Epithelial cell of proximal tubule (primary cell): ENCODE measurements at places on chromosomes 12 and 14. TPM values are rescaled to one million over a fixed set of nuclear protein-coding genes. Genes with fewer than 3 reads are reported as not detected.

DNA sequence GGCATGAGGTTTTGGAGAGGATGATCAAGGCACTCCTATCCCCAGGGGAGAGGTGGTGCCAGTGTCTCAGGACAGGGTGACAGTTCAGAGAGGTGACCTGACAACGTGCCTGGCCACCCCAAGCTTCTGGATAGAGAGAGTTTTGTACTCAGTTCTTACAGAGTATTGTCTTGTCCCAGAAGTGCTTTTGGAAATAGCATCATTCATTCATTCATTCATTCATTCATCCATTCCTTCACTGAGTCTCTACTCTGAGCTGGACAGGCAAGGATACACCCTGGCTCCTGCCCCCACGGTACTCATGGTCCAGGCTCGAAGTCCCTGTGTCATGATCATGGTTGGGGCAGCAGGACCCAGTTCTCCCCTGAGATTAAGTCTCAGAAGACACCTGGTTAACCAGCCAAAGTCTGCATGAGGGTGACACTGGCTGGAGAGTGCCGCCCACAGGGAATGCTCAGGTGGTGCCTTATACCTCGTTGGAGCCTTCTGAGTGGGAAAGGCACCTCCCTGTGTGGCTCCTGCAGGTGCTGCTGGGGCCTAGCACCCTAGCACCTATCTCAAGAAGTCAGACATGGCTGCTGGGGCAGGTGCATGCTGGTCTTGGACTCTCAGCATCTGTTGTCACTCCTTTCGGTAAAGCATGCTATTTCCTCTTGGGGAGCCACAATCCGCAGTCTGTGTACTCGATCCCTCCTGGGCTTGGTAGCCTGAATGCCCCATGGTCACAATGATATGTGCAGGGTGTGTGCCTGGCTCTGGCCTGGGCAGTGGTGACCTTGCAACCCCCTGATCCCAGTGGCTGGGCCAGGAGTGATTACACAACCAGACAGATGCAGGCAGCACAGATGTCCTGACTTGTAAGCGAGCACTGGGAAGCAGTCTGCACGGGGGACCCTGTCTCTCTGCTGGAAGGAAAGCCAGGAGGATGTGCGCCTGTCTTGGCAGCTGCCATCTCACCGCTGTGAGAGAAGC, 57.8 kb downstream of the C14orf132 start:
- DNase-seq: no peak

- no peak for DNase-seq
Measured at GRCh38 chr12:42957136-42957535, 367.6 kb upstream of the PRICKLE1 start.

DNA sequence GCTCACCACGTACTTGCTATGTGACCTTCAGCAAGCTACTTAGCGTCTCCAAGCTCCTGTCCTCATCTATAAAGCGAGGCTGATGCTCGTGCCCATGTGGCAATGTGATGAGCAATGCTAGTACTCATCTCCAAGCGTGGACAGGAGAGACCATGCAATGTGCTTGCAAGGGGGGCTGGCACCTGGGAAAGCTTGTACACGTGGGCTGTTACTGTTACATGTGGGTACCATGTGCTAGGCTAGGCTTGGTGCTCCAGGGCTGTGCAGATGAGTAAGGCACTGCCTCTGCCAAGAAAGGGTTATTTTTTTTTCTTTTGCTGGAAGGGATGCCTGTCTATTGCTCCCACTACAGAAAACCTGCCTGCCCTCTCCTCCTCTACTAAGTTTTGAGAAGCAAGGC, 46.6 kb downstream of the TSPAN11 start:
- DNase-seq: no peak

DNA sequence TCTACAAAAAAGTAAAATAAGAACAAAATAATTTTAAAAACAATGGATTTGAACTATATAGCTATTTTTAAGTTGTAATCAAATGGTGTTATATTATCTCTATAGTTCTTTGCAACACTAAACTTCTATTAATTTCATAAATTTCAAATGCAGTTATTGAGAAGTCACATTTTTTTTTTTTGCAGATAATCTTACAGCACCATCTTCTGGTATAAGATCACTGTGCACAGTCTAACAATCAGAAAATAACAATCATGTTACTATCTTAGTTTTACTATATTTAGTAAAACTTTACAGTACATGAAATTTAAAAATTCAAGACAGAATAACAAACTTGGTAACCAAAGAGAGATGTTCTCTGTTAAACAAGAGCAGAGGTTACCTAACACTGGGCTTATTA, 40.6 kb downstream of the GXYLT1 start:
- DNase-seq: no peak

DNA sequence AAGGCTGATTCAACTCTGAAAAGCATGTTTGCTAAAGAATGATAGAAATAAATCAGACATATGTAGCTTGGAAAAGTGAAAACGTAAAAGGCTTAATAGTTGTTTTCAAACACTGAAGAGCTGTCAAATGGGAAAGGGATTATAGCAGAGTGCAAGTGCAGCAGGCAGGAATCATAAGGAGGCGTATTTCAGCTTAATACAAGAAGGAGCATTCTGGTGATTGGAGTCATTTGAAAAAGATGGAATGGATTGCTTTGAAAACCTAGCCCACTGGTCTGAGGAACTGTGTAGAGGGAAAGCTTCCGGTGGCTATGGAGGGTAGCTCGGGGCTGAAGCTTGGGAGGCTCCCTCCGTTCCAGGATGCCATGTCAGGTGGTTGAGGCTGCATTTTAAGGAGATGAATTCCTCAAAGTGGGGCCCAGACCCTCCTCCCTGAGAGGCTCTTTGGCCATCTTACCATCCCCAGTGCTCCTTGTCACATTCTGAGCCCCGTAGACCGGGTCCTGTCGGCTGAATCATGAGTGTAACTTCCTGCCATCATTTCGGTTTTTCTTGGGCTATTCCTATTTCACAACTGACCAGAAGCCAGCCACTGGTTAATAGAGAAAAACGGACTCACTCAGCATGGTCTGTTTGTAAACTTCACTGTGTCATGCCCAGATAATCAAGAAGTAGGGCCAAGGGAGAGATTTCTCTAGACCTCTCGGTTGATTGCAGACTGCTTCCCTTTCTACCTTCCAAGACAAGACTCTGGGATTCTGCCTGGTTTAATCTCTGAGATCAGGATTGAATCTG, 6.5 kb downstream of the WNT5B start:
- no peak for DNase-seq

GRCh38 chr12:54189198-54189539, 384 bp upstream of the SMUG1 start:
- no peak for DNase-seq

- no peak for DNase-seq
Measured at GRCh38 chr12:119602734-119603094, 9.1 kb downstream of the TMEM233 start.

DNA sequence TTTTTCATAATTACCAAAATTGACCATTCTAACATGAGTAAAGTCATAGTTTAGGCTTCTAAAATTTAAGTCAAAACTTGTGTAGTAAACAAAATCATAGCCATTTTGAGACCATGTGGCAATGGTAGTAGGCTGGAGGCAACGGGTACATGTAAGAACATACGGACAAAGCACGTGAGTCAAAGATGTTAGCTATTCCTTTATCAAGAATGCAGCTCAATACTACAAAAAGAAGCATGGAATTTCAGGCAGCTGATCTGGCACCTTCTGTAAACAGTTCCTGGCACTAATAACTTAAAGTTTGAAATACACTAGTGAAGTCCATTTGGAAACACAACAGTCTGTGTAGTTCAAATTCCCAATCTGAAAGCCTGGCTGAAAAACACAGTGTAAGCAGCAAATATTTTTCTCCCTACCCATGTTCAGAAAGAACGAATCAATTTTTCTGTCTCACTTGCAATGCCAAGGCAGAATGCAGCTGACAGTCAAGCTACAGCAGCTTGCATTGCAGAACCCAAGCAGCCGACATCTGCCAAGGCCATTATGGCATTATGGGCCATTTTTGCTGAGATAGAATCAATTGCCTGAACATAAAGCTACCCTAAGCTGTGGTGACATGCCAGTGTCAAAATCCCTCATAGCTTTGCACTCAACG, 29.3 kb downstream of the MYF5 start:
- no peak for DNase-seq

SLC5A8 gene
- total RNA-seq: not detected in 2 replicates

SLCO1C1 gene
- total RNA-seq: not detected in 2 replicates

DAO gene
- total RNA-seq: not detected in 2 replicates

CRIP2 gene
- 101 and 121 TPM in 2 replicates for total RNA-seq

LRRC10 gene
- total RNA-seq: not detected in 2 replicates

ZC2HC1C gene
- 1.9 and 2.2 TPM in 2 replicates for total RNA-seq
